Activated CD8-positive, alpha-beta memory T cell treated with anti-CD3 and anti-CD28 coated beads, Interleukin-2, amount 10 ng/mL, durations not matched to agents 7 days and 5 days (primary cell): ENCODE measurements at places on chromosomes 7 and 10.
A peak's percentile ranks its signal among the peaks of the same experiment; 100 is the strongest.

DNA sequence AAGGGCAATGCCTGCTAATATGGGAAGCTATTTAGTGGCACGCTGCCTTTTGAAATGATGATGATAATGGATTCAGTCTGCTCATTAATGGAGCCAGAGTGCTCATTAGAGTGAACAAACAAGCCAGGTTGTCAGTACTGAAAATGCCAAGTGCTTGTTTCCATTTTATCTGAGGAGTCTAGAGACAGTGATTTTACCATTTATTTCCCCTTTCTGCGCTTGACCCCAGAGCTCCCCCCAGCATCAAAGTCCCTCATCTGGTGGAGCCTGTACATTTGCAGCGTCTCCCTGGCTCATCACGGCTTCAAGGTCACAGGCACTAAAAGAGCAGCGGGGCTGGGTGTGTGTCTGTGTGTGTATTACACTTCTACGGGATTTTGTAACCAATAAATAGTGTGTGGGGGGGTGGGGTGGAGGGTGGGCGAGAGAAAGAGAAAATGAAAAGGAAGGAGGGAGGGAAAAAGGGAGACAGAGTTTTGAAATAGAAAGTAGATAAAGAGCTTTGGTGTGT is 553.8 kb downstream of the TFEC start:
- DNase-seq = no peak

DNA sequence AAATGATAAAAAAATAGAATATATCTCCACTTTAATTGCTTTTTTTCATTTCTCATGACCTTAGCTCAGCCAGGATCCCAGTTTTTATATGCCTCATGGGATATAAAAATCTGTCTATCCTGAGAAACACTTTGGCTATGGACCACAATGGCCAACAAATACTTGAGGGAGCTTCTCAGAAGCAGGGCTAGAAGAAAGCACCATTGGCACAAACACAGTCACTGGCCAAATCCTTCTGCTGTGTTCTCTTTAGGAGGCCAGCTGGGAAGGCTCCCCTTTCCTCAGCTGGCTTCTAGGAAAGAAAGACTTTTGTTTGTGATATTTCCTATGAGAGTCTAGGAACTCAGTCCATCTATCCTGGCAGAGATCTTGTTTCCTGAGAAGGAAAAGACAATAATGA is 856.2 kb upstream of the GHITM start:
- no peak for DNase-seq

GRCh38 chr7:85554236-85555178 is 367.7 kb upstream of the SEMA3D start:
- no peak for DNase-seq

- no peak for DNase-seq
These were observed 851.0 kb upstream of the PHF14 start for GRCh38 chr7:10122551-10123100.

GRCh38 chr10:79491143-79491835 is 21.0 kb upstream of the EIF5AL1 start:
- no peak for DNase-seq

DNA sequence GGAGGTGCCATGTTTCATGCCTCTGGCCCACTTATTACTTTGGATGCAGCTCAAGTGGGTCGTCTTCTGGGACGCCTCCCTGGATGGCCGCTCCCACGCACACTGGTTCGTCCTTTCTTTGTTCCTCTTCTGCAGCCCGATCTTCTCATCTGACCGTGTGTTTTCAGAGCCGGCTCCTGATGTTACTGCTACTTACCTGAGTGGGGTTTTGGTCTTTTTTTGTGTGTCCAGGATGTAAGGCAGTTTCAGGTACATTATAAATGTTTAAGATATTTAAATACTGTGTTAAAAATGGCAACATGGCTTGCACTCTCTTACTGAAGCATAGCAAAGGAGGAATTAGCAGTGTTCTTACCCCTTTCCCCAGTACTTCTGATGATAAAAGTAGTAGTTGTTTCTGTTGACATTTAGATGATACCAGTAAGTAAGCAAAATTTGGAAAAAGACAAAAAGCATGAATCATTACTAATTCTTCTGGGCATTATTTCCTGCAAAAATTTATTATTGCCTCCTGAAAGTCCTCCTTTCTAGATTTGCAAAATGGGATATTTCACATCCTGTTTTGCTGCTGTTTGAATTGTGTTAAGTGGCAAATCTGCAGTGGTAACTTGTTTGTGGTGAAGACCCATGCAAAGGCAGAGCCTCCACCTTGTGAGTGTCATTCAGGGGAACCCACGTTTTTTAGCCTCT is 59.4 kb downstream of the SHH start:
- no peak for DNase-seq

DNA sequence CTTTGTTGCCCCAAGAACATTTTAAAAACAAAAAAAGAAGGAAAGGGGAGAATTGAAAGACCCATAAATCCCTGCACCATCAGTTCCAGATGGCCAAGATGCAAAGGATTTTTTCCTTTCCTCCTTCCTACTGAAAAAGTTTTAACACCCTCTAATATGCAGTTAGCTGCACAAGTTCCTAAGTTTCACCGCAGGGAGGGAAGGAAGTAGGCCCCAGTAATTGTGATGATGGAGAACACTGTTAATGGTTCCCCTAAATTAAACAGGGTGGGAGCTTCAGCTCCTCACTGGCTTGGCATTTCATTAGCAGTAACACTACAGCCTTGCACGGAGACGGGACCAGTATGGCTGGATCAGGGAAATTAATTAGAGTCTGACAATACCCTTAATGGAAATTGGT is 63.7 kb upstream of the PPIF start:
- no peak for DNase-seq

DNA sequence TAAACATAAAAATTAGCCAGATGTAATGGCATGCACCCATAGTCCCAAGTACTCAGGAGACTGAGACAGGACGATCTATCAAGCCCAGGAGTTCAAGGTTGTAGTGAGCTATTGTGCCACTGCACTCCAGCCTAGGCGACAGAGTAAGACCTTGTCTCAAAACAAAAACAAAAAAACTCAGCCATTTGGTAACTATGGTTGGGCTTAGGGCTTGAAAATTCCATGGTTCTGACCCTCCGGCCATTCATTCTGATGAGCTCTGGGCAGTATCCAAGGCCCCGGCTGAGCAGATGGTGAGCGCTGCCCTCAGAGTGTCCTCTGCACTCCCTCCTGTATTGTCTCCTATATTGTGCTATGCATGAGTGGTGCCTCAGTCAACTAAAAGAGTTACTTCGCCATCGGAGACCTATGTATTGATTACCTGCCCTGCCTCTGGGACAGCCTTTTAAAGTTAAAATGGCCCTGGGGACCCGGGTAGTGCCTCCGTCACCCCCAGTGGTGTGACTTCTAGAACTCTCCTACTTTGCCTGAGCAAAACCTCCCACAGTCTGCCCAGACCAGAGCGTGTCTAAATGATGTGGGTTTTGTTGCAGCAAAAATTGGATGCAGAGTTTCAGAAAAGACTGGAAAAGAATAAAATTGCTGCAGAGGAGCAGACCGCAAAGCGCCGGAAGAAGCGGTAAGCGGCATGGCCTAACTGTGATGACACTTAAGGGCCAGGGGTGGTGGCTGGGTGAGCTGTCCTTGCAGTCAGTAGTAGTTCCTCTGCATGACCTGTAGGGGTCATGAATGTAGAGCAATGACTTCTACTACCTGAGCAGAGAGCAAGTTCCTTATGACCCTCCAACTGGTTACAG is 8.1 kb downstream of the PRKRIP1 start:
- DNase-seq = peak; percentile 70

DNA sequence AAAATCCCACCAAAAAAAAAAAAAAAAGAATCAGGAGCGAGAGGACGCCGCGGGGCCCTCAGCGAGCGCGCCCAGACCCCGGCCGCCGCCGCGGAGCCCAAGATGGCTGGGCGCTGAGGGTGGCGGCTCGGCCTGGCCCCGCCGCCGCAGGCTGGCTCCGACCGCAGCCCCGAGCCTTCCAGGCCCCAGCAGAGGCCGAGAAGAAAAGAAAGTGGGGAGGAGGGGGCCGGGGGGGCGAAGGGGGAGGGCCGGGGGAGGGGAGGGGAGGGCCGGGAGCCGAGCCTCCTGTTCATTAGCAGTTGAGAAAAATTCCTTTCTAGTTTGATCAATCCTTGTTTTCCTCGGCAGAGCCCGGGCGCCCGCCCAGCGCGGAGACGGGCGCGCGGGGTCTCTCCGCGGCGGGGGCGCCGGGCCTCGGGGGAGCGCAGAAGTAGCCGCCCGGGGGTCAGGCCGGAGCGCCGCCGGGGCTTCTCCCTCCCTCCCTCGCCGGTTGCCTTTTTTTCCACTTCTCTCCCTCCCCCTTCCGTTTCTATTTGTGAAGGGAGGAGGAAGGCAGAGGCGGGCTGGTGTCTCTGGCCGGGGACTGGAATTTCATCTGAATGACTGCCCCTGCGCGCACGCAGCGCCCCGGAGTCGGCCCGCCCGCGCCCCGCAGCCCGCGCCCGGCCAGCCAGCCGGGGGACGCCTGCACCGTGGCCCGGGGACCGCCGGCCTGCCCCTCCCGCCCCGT is 778 bp upstream of the TRIM8 start:
- DNase-seq = peak; percentile 62

GRCh38 chr7:92797693-92798092 is 38.7 kb downstream of the CDK6 start:
- peak; percentile 54 for DNase-seq

GRCh38 chr10:102801978-102802377 is 35.2 kb downstream of the CYP17A1 start:
- DNase-seq = no peak

- DNase-seq = no peak
These were observed 123.8 kb upstream of the STARD3NL start for GRCh38 chr7:38054199-38054598.

GRCh38 chr7:42852531-42852930 is 59.3 kb downstream of the C7orf25 start:
- DNase-seq = no peak

DNA sequence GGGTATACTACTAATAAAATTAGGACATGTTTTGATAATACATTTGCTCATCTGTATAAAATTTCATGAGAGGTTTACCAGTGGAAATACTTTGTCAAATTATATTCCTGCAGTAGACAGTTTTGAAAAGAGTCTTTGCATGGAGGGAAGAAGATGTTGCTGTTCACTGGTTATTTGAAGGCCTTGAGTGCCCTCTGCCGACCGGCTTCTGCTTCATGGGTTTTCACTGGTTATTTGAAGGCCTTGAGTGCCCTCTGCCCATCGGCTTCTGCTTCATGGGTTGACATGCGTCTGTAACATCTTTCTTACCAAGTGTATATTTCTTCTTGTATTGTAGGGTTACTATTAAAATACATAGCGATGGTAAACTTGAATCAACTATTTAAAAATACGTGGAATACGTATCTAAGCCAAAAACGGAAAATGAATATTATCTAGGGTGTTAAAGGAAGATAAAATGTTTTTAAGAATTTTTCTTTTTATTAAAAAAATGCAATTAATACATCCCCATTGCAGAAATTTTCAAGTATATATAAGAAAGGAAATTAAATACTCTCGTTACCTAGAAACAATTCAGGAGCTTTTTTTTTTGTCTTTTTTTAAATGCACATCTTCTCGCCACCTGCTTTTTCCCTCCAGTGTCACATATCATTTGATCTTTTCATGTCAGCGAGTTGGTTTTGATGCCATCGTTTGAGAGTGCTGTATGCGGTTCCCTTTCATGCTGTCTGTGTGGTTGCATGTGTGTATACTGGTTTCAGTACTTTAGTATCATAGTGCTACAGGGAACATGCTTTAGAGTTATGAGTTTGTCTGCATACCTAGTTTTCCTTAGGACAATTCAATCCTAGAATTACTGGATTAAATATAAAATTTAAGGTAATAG is 73.4 kb downstream of the SHH start:
- DNase-seq = peak; percentile 83

- no peak for DNase-seq
These were observed 8.9 kb downstream of the MSS51 start for GRCh38 chr10:73424478-73424877.

DNA sequence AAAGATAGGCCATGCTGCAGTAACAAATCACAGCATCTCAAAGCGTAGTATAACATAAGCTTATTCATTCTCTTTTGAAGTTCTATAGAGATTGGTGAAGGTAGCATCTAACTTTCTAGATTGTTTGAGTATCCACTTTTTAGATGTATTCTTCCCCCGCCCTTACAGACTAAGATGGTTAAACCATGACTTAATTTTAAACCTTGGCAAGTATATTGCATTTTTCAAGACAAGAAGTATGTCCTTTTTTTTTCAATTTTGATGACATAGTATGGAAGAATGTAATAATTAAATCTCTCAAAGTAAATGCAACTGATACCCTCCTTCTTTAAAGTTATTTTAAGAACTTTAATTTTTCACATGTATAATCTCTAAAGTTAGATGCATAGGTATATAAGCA is 190.0 kb downstream of the KCND2 start:
- no peak for DNase-seq

DNA sequence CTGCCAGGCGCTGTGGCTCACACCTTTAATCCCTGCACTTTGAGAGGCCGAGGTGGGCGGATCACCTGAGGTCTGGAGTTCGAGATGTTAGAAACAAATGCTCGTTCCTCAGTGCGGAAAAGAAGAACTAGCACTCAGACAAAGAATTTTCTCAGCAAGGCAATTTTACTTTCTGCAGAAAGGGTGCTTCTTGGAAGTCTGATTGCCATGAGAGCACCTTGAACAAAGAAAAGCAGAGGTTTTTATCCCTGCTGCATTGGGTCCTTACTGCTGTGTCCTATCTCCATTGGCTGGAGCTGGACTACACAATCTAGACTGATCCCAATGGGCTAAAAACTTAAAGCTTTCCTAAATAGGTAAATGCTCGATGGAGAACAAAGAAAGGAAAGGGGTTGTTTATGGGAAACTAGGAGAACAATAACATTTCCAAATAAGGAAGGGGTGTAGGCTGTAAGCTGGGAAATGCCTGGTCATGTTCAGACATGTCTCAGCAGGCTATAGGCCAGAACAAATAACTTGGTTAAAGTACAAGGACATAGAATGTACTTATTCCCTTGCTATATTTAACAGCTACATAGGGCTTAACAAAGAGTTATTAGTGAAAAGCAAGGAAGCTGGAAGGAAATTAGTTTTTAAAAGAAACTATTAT is 26.1 kb upstream of the ACTR3B start:
- no peak for DNase-seq

DNA sequence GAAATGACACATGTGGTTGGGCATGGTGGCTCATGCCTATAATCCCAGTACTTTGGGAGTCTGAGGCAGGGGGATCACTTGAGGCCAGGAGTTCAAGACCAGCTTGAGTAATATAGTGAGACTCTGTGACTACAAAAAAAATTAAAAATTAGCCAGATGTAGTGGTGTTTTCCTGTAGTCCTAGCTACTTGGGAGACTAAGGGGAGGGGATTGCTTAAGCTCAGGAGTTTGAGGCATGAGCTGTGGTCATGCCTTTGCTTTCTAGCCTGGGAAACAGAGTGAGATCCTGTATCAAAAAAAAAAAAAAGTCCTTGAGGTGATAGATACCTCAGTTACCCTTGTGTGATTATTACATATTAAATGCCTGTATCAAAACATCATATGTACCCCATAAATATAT is 116.7 kb downstream of the SLC25A40 start:
- DNase-seq = no peak
